ENCODE measurements at places on chromosomes 6 and 20. TPM values are rescaled to one million over a fixed set of nuclear protein-coding genes. Genes with fewer than 3 reads are reported as not detected.

DNA sequence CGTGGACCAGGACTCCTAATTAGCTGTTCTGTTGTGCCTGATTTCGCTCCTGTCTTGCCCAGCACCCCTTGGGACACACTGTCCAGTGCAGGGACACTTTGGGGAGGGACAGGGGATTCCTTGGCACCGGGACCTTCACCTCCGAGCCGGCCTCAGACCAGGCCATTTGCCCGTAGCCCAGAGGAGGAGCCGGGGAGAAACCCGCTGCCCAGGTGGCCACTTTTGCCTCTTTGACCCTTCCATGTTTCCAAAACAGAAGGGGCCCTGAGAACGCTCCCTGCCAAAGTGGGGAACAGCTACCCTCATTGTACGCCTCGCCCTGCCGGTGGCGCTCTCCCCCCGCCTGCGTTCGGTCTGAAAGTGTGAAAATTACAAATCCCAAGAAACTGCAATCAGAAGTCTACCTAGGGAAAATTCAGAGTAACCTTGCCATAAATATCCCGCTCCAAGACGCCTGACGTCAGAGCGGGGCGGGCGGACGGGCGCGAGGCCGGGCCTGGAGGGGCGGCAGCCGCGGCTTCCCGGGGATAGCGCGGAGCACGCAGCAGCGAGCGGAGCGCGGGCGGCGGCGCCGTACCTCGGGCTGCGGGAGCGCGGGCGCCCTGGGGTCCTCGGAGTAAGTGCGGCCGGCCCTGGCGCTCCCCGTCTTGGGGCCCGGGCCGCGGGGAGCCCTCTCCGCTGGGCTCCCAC is at the start of gene DAAM2:
Gene DAAM2, plus strand, starts transcription at position 527 of the 690 bp plus-strand sequence. CDS start 63,927 bp downstream, outside the sequence.
- no peaks in the 10 kb centered on the region for H3K27me3 ChIP-seq
- no peak within 1 kb of the TSS for H3K4me3 ChIP-seq
- H3K36me3 ChIP-seq: no peaks in the 10 kb centered on the region
- no peak for DNase-seq

GRCh38 chr6:46102123-46102522 is 27.7 kb upstream of the ENPP4 start:
- no peak overlapping the region for H3K27ac ChIP-seq
- H3K4me1 ChIP-seq: no peaks in the 10 kb centered on the region
- no peak overlapping the region for H3K4me3 ChIP-seq
- H3K27me3 ChIP-seq: no peaks in the 10 kb centered on the region

Gene CCHCR1
- 34.7 TPM for total RNA-seq

Gene VSX1
- not detected for total RNA-seq

- H3K4me1 ChIP-seq: no peaks in the 10 kb centered on the region
- H3K27ac ChIP-seq: no peak overlapping the region
- no peak for DNase-seq
- H3K27me3 ChIP-seq: no peaks in the 10 kb centered on the region
These were observed 61.7 kb upstream of the GFRAL start for GRCh38 chr6:55265409-55266114.

Gene ZC2HC1B
- total RNA-seq: 0.84 TPM
